ENCODE measurements at places on chromosomes 1 and 21. TPM values are rescaled to one million over a fixed set of nuclear protein-coding genes. Genes with fewer than 3 reads are reported as not detected.
A peak's percentile ranks its signal among the peaks of the same experiment; 100 is the strongest.

Gene LMX1A
- not detected for total RNA-seq

Gene COL8A2
- 10.5 TPM for total RNA-seq

Gene TRIM46
- 6.3 TPM for total RNA-seq

Gene ABCA4
- 14.4 TPM for total RNA-seq

DNA sequence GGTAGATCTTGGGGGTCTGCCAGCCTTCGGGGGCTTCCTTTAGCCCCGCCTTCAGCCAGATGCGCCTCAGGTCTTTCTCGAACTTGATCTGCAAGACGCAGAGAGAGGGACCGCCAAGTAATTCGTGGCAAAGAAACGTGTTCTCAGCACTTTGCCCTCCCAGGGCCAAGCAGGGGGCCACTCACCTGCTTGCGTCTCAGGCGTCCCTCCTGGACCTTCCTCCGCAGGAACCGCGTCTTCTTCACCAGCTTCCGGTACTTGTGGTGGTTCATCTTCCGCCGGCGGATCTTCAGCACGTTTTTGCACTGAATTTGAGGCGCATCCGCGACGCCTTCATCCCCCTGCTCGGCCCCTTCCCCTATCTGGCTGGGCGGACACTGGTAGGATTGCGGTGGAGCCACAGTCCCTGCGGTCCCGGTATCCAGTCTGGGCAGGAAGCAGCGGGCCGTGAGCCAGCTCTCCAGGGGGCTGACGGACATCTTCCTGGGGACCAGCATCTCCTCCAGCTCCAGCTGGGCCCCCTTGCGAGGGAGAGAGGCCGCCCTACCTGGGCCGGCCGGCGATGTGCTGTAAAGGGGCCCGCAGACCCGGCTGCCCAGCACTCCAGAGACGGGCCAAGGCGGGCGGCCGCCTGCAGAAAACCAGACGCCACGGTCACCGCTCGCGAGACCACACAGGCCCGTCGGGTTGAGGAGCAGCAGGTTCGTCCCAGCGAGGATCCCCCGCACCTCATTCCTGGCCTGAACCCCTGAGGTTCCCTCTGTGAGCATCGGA lies 1.0 kb downstream of the AURKAIP1 start:
- H3K36me3 ChIP-seq = no peaks in the 10 kb centered on the region
- peak overlapping the region; percentile 83 for H3K4me3 ChIP-seq
- DNase-seq = no peak
- H3K4me1 ChIP-seq = peaks cover 14% of the 10 kb centered on the region
- no peaks in the 10 kb centered on the region for H3K27me3 ChIP-seq
- H3K27ac ChIP-seq = peak overlapping the region; percentile 66

- DNase-seq = no peak
- no peak overlapping the region for H3K27ac ChIP-seq
- H3K27me3 ChIP-seq = no peaks in the 10 kb centered on the region
- peaks cover 15% of the 10 kb centered on the region for H3K36me3 ChIP-seq
- H3K4me3 ChIP-seq = no peak overlapping the region
- H3K4me1 ChIP-seq = no peaks in the 10 kb centered on the region
These were observed 430.9 kb downstream of the LTN1 start for GRCh38 chr21:28561772-28562171.

DNA sequence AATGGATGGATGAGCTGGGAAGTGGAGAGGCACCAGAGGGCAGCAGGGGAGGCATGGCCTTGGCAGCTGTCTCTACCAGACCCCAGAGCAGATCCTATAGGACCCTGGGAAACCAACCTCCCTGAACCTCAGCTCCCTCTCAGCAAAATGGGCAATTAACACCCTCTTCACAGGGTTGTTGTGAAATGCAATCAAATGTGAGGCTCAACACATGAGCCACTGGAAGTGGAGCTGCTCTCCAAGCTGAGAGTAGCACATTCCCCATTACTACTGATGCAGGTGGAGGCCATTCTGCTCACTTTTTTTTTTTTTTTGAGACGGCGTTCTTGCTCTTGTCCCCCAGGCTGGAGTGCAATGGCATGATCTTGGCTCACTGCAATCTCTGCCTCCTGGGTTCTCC lies 6.5 kb upstream of the SYNC start:
- DNase-seq = no peak
- H3K4me3 ChIP-seq = no peak overlapping the region
- peaks cover 9% of the 10 kb centered on the region for H3K4me1 ChIP-seq
- peak overlapping the region; percentile 53 for H3K27ac ChIP-seq

- peaks cover 9% of the 10 kb centered on the region for H3K36me3 ChIP-seq
- DNase-seq = no peak
- H3K27me3 ChIP-seq = no peaks in the 10 kb centered on the region
- H3K27ac ChIP-seq = peak overlapping the region; percentile 21
- H3K4me3 ChIP-seq = no peak overlapping the region
These were observed 48.2 kb downstream of the SPSB1 start for GRCh38 chr1:9340864-9341263.

GRCh38 chr1:85413169-85413568 lies 51.8 kb downstream of the DDAH1 start:
- DNase-seq = no peak
- no peak overlapping the region for H3K4me3 ChIP-seq
- H3K36me3 ChIP-seq = no peaks in the 10 kb centered on the region

- no peaks in the 10 kb centered on the region for H3K36me3 ChIP-seq
- no peak overlapping the region for H3K4me3 ChIP-seq
- no peaks in the 10 kb centered on the region for H3K27me3 ChIP-seq
- H3K27ac ChIP-seq = peak overlapping the region; percentile 53
- no peak for DNase-seq
These were observed 3.4 kb downstream of the MAP3K7CL start for GRCh38 chr21:29133796-29134195.

DNA sequence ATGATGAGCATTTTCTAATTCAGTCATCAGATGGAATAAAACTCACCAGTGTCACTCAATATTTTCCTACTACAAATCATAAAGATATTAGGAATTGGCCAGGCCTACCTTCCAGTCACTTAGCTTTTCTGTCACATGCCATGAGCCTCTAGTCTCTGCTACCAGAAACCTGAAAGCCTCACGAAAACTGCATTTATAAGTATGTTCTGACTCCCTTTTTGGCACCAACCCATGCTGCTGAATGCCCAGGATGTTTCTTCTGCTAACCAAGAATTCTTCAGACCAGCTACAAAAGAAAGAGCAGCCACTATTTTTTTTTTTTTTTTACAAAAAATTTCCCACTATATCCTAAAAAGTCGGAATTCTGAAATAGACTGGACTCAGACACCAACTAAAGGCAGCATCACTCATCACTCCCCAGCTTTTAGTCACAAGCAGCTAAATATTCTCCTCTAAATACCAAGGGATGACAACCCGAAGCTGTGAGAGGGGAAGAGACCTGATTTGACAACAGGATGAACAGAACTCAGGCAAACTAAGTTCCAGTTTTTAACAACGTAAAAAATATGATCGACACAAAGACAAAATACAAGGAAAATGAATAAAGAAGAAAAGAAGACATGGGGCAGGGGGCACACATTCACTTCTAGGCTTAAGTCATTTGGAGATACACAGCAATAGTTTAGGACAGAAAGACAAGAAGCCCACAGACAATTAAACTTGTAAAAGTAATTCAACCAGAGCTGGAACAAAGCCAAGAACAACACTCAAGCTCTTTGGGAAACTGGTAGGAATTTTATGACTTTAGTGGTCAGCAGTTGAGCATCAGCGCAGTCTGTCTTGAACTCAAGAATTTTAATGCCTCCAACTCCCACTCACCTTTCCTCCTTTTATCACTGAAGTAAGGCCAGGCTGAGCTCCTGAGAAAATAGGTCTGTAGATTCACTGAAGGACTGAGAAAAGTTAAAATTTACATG lies 1.7 kb downstream of the DCAF8 start:
- no peak for DNase-seq
- H3K4me1 ChIP-seq = peaks cover 58% of the 10 kb centered on the region
- peak overlapping the region; percentile 100 for H3K27ac ChIP-seq
- H3K27me3 ChIP-seq = peaks cover 8% of the 10 kb centered on the region
- H3K36me3 ChIP-seq = peaks cover 5% of the 10 kb centered on the region

GRCh38 chr1:193747579-193747978 lies 561.2 kb upstream of the B3GALT2 start:
- H3K36me3 ChIP-seq = no peaks in the 10 kb centered on the region
- no peaks in the 10 kb centered on the region for H3K4me1 ChIP-seq
- no peaks in the 10 kb centered on the region for H3K27me3 ChIP-seq
- DNase-seq = no peak
- H3K27ac ChIP-seq = no peak overlapping the region

- H3K36me3 ChIP-seq = peaks cover 18% of the 10 kb centered on the region
- H3K27me3 ChIP-seq = peaks cover 19% of the 10 kb centered on the region
- no peak for DNase-seq
- peak overlapping the region; percentile 32 for H3K4me3 ChIP-seq
These were observed 65.6 kb downstream of the PRKCZ start for GRCh38 chr1:2115702-2116341.

- no peaks in the 10 kb centered on the region for H3K27me3 ChIP-seq
- H3K4me3 ChIP-seq = no peak overlapping the region
- H3K36me3 ChIP-seq = no peaks in the 10 kb centered on the region
- DNase-seq = no peak
- peaks cover 10% of the 10 kb centered on the region for H3K4me1 ChIP-seq
- H3K27ac ChIP-seq = peak overlapping the region; percentile 56
These were observed 898.4 kb downstream of the KCNT2 start for GRCh38 chr1:195709821-195710220.

DNA sequence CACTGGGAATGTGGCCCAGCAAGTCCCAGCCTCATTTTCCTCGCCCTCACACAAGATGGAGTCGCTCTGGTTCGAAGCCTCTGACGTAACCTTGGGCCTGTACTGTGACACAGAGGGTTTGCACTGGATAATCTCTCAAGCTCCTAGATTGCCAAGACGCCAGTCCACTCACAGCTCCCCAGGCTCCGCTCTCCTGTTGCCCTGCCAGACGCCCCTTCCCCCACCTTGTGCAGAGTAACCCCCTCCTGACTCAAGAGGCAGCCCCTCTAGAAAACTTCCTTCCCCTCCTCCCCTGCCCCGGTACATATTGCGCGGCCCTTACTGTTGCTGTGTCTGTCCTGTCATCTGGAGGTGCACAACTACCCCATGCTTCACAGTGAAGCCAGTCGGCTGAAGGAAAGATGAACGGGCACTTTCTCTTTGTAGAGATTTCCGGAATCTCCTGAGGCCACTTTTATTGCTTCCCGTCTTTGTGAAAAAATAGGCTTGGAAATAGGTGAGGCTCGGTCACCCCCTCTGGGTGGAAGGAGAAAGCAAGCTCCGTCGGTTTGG lies 981 bp upstream of the KIAA1614 start:
- H3K4me1 ChIP-seq = peaks cover 19% of the 10 kb centered on the region
- no peak for DNase-seq
- no peaks in the 10 kb centered on the region for H3K27me3 ChIP-seq
- H3K4me3 ChIP-seq = peak overlapping the region; percentile 76
- H3K36me3 ChIP-seq = no peaks in the 10 kb centered on the region

DNA sequence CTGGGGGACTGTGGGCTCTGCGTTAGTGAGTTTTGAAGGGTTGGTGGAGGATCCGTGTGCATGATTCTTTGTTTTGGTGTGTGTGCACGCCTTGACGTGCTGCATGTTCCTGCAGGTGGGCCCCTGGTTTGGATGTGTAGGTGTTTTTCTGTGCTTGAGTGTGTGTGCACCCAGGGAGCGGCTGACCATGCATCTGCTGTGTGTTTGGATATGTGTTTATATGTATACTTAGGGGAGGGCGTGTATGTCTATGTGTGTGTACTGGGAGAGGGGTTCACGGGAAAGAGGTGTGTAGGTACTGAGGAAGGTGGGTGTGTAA lies 1.1 kb downstream of the VANGL2 start:
- no peaks in the 10 kb centered on the region for H3K36me3 ChIP-seq
- H3K27ac ChIP-seq = peak overlapping the region; percentile 21
- no peaks in the 10 kb centered on the region for H3K27me3 ChIP-seq
- DNase-seq = no peak
- peak overlapping the region; percentile 81 for H3K4me3 ChIP-seq
- H3K4me1 ChIP-seq = peaks cover 51% of the 10 kb centered on the region

DNA sequence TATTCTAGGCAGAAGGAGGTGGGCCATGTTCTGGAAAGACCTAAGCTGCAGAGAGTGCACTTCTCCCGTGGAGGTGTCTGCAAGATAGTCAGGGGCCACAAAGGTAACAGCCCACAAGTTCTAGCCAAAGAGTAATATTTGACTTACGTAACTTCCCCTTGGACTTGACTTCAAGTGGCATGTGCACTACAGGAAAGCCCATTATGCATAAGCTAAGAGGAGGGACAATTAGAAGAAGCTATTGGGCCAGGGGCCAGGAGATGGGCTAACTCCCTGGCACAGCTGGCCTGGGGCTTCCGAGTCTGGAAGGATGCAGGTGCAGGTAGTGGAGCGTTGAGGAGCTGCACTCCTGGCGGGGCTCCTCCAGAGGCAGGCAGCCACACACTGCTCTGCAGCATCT lies 58.3 kb downstream of the ERG start:
- DNase-seq = no peak
- H3K4me3 ChIP-seq = no peak overlapping the region
- H3K27me3 ChIP-seq = no peaks in the 10 kb centered on the region
- no peaks in the 10 kb centered on the region for H3K36me3 ChIP-seq
- H3K4me1 ChIP-seq = peaks cover 30% of the 10 kb centered on the region

DNA sequence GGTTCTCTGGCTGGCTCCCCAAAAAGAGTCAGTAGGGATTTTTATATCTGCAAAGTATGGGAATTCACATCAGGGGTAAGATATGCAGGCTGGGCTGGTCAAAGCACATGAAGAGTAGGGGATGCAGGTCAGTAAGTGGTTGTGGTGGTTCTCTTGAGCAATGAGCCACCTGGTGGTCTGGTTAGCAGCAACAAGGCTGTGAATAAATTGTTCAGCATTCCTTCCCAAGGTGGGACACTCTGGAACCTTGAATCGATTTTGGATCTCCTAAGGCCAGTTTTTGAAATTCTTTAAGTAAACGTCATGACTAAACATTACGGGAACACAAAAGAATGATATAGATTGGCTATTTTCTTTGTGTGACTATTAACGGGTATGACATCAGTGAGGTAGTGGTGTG lies 563.0 kb upstream of the NEGR1 start:
- no peak overlapping the region for H3K4me3 ChIP-seq
- no peaks in the 10 kb centered on the region for H3K36me3 ChIP-seq
- H3K4me1 ChIP-seq = no peaks in the 10 kb centered on the region
- H3K27me3 ChIP-seq = no peaks in the 10 kb centered on the region

DNA sequence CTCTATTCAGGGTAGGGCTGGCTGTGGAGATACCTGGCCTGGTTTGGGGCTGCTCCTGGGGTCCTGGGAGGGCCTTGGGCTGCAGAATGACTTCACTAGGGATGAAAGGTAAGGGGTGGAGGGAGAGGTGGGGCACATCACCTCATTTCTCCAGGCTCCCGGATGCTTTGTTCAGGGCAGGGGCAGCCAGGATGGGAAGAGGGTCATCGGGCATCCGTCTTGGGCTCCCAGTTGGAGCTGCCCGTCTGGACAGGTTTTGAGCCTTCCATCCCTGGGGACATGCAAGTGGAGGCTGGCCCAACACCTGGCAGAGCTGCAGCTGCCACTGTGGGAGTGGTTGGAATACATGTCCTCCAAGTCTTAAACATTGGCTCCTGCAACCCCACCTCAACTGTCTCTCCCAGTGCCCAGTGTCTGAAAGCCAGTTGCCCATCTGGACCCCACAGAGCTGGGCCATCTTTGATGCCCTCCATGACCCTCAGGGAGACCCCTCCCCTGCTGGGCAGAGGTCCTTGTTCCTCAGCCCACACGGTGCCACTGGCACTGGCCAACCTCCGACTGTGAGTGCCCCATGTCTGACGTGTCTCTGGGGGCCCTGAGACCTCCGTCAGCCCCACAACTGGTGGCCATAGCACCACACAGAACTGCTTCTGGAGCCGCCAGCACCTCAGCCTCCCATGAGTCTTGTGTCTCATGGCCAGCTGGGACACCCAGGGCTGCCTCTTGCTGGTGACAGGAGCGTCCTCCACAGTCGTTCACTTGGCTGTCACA lies 52.8 kb downstream of the TRIM11 start:
- no peak overlapping the region for H3K4me3 ChIP-seq
- no peaks in the 10 kb centered on the region for H3K27me3 ChIP-seq
- DNase-seq = no peak
- H3K36me3 ChIP-seq = peaks cover 3% of the 10 kb centered on the region
